ENCODE measurements at places on chromosomes 11 and 22.

GRCh38 chr22:44023404-44024287 lies 456 bp upstream of the PARVB start:
- DNase-seq = peak; percentile 18

- DNase-seq = no peak
These were observed 3.6 kb downstream of the USP35 start for GRCh38 chr11:78192223-78192719.

- DNase-seq = no peak
These were observed 26.1 kb downstream of the IRAG1 start for GRCh38 chr11:10667521-10667885.

DNA sequence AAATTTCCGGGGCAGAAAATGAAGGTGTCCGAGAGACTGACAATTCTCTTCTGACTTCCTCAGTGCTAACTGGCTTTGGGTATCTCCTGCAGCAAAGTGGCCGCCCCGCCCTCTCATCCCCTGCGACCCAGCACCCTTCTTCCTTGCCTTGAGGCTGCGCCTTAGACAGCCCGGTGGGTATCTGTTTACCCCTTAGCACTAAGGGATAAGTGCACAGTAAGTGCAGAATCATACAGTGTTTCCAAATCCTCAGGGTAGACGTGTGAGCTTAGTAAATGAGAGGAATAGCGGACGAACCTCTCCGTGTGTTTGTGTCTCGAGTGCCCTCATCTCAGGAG lies 368 bp upstream of the CHORDC1 start:
- no peak for DNase-seq

GRCh38 chr11:102413497-102413896 lies 39.1 kb downstream of the TMEM123 start:
- DNase-seq = no peak

DNA sequence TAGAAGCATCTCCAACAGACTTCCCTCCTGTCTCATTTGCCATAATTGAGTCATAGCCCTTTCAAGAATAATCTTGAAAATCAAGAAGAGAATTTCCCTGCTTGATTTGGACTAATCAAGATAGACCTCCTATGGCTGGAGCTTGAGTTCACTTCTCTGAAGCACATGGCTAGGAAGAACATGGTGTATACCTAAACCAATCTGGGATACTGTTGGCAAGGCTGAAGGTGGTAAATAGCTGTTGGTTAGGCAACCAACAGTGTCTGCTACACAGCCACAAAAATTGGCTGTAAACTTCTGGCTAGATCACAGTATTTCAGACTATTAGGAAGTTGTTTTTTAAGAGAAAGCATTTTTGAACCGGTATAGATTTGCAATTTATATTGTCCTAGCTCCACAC lies 4.9 kb downstream of the CRYAB start:
- DNase-seq = no peak

GRCh38 chr11:43558556-43559127 lies 121.9 kb upstream of the HSD17B12 start:
- DNase-seq = no peak
